Stimulated activated CD4-positive, alpha-beta T cell treated with anti-CD3 and anti-CD28 coated beads, Interleukin-2, amount 100 ng/mL, for 4 hours (primary cell): ENCODE measurements at places on chromosomes 6 and 20.

DNA sequence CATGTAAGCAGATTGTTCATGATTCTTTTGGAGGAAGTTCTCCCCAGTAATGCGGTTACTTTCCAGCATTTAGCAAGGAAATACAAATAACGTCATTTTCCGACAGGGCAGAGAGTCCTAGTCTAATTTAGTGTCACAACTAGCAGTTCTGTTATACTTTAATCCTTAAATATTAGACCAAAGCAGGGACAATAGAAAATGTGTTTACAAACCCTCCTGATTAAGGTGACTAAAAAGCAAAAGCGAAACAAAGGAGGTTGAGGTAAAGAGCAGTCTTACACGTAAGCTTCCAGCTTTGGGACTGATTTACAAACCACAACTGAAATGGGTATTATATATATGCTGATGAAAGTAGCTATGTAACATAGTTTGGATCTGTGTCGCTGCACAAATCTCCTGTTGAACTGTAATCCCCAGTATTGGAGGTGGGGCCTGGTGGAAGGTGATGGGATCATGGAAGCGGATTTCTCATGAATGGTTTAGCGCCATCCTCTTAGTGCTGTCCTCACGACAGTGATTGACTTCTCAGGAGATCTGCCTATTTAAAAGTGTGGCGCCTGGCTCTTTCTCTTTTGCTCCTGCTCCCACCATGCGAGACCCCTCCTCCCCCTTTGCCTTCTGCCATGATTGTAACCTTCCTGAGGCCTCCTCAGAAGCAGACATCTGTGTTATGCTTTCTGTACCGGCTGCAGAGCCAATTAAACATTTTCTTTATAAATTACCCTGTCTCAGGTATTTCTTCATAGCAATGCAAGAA is 81.9 kb downstream of the PLCB1 start:
- no peak for DNase-seq

DNA sequence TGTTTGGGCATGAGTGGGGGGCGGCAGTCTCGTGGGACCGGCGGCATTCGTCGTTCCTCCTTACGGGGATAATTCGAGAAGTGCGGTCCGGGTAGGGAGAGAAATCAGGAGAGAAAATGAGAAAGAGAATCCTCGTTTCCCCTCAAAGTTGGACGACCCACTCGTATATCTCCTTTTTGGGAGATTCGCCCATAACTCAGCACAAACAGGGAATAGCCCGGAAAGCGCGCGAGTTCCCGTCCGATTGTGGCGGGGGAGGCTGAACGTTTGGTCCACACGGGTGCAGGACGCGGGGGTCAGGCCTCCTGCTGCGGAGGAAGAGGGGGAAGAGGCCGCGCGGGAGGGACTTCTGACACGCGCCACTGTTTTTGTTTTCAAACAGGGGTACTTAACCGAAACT is 42.4 kb downstream of the POPDC3 start:
- DNase-seq, result no peak

DNA sequence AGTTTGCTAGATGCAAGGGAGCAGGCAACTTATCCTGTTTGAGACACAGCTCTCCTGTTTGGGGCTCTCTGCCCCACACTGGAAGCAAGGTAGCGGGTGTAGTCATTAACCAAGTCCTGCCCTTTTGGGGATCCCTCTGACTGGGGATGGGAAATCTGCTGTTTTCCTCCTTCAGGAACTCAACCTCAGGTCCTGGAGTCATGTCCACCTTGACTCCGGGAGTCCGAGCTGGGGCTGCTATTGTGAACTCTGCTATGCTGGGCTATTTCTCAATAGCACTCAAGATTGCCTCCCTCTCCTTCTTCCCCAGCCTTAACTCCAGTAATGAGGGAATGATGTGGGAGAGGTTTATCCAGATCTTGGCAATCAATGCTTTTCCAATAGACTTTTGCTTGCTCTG is 54.1 kb upstream of the CHD6 start:
- DNase-seq, result no peak

DNA sequence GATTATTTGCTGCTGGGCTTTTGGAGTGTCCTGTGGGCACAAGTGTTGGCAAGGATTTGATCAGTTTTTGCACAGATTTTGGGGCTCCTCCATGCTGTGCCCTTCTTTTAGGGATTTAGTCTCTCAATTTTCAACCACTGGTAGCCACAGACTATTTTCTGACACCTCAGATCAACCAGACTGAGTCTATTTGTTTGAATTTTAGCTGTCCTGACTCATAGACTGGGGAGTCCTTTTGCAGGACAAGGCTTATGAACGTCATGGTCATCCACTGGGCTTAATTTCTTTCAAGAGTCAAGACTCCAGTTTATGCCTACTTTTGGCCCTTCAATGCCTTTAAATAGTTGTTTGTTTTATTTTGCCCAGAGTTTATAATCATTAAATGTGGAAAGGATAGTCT is 59.3 kb downstream of the BCKDHB start:
- DNase-seq, result no peak

GRCh38 chr6:20036141-20036677 is 176.1 kb downstream of the MBOAT1 start:
- DNase-seq, result no peak

GRCh38 chr6:133637436-133637835 is 251.5 kb upstream of the TCF21 start:
- DNase-seq, result no peak

DNA sequence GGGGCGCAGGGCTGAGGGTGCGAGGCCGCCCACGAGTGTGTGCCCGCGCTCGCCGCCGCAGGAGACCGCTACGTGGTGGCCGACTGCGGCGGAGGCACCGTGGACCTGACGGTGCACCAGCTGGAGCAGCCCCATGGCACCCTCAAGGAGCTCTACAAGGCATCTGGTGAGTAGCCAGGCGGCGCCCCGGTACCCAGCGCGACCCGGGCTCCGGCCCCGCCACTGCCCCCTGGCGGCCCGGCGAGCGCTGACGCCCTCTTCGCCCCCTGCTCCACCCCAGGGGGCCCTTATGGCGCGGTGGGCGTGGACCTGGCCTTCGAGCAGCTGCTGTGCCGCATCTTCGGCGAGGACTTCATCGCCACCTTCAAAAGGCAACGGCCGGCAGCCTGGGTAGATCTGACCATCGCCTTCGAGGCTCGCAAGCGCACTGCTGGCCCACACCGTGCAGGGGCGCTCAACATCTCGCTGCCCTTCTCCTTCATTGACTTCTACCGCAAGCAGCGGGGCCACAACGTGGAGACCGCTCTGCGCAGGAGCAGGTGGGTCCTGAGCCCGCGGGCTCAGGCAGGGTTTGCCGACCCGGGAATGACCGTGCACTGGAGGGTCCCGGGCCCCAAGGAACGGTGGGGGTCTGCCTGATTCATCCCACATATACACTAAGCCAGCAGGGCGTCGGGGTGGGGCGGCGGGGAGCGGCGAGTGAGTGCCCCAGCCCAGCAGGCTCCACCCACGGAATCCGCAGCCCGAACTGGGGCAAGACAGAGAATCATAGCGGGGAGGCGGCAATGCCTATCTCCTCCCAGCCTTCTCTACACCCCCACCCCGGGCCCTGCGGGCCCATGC is 17.4 kb downstream of the HSPA12B start:
- no peak for DNase-seq

DNA sequence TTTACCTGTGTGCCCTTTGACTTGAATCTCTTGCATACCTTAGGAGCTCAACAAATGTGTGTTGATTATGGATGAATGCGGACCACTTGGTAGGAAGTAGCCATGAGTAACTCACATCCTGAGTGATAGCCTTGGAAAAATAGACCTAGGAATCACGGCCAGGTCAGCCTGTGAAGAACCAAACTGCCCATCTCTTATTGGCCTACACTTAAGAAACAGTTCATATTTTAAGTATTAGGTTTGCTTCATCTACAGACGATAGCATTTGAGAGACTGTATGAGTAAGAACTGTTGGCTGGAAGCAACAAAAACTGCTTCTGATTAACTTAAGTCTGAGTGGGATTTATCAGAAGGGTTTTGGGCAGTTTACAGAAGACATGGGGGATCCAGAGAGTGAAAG is 320.1 kb upstream of the PRND start:
- no peak for DNase-seq

- DNase-seq, result no peak
These were observed 31.2 kb downstream of the TPX2 start for GRCh38 chr20:31770243-31770642.

- no peak for DNase-seq
These were observed 608.1 kb downstream of the TENT5A start for GRCh38 chr6:81144346-81144745.

DNA sequence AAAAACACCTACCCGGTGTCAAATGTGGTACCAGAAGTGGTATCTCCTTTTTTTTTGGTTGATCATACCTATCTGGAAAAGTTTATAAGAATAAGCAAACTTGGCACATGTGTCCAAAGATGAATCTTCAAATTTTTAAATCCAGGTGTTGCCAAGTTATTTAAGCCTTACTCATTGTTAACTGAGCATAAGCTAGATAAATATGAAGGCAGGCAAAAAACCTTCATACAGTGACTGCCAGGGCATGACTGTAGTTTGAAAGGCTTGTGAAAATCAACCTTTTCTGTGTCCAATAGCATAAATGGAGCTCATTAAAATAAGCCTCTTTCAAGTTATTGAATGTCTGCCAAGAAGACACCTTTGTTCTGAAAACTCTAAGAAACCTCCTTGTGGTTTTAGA is 699.2 kb downstream of the DOK5 start:
- no peak for DNase-seq

DNA sequence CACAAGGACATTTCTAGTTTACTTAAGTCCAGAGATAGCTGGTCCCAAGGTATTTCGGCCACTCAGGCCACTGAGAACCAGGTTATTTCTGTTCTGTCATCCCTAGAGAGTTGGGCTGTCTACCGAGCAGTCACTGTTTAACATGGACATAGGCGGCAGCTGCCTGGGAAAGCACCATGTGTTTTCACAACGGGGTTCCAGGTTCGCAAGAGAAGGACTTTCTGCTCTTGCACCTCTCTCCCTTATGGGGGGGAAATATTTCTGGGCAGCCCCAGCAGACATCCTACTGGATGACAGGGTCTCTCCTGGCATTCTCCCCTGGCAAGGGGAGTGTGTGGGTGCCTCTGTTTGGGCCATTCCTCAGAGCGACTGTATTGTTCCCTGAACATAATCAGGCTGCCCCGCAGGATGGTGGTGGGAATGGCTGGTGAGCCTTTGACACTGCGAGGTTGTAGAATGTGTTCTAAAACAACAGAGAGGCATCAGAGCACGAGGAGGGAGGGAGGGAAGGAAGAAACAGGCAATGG is 64.4 kb upstream of the DUSP22 start:
- DNase-seq, result no peak
